ENCODE measurements at places on chromosomes 3 and 15.

DNA sequence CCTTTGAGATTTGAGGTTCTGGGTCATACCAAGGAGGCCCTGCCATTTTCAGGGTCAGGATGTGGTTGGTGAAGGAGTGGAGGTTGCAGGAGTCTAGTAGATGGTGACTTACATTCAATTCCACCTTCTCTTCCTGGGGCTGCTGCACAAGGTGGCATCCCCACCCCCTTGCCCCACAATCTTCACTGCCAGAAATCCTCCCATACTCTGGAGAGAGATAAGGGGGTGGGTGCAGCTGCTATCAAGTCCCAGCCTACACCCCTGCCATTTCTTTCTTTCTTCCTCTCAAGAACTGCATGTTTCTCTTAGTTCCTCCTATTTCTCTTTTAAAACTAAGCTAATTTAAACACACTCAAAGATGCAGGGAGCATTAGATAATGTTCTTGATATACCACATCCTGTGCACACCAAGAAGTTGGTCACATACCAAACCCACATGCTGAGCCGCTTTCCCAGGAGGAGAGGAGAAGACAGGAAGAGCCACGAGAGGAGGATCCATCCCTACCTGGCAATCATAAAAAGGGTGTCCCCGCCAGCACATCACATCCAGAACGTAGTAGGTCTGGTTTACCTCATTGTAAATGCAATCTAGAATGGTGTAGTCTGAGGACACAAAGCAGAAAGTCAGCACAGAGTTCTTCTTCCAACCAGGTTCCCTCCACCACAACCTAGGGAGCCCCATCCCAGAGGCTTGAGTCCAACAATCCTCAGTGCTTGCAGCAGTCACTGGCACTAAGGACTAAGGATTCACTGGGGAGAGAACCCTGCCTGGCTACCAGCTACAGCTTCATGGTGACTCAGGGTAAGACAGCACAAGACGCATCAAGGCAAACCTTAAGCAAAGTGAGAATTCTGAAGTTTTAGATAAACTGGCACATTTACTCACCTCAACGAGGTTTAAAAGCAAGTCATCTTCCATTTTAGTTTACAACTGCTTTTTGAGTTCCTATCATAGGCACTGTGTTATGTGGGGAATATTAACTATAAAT is 18.5 kb downstream of the SNUPN start:
- DNase-seq, result no peak

GRCh38 chr3:55735976-55736375 is 248.9 kb upstream of the WNT5A start:
- DNase-seq, result no peak

- no peak for DNase-seq
Observed at GRCh38 chr3:10185804-10186762, 21.4 kb downstream of the IRAK2 start.

DNA sequence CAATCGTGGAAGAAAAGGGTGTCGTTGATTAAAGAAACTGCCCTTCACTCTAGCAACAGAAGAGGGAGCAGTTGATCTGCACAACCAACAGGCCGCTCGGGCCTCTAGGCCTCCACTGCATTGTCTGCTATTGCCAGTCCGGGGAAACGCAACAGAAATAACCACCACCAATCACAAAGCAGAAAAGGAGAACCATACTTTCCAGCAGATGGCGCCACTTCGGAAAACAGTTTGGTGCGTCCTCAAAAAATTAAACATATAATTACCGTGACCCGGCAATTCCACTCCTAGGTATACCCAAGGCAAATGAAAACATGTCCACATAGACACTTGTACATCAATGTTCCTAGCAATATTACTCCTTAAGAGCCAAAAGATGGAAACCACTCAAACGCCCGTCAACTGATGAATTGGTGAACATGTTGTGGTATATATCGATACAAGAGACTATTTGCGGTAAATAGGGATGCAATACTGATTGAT is 154.1 kb downstream of the TJP1 start:
- no peak for DNase-seq

DNA sequence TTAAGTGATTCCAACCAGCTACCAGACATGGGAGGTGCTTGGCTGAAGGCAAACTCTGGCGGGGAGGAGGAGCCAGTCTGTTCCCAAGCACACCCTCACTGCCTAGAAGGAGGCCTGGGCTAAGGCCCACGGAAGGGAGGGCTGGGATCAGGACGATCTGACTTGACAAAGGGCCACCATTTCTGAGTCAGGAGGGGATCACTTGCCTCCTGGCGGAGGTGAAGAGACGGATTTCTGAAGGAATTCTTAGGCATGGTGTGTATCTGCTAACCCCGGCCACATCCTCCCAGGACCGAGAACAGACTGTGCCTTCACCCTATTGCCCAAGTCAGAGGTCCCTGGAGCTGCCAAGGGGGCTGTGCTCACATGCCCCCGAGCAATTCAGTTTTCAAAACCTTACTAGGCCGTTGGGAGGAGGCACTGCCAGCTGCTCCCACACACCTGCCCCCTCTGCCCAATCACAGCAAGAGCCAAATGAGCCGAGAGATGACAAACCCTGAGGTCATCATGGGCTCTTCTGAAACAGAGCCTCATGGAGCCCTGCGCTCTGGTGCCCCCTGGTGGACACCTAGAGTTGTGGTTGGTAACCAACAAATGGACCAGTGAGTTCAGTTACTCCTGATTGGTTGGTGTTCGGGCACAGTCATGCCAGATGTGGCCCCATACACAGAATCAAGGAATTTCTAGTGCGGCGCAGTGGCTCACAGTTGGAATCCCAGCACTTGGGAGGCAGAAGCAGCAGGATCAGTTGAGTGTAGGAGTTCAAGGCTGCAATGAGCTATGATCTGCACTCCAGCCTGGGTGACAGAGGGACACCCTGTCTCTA is 6.5 kb upstream of the TNK2 start:
- no peak for DNase-seq
